Fibroblast of pulmonary artery (primary cell): ENCODE measurements at places on chromosomes 1 and 21.

GRCh38 chr1:92907949-92908684 is 53.1 kb downstream of the DIPK1A start:
- no peak for DNase-seq

DNA sequence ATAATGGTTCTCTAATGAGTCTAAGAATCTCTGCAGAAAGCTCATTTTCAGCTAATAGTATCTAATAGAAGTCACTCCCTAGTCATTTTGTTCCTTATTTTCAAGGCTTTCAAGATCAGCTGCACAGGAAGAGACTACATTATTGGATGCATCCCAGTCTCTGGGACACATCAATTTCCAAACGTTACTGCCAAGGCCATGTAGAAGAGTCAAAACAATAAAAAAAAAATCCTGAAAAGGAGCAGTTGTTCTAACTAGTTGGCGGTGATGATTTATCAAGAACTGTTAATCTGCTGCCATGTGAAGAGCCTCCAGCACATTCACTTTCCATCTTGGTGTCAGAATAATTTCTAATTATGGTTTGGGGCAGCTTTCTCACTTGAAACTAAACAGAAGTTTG is 5.7 kb downstream of the DDAH1 start:
- no peak for DNase-seq

DNA sequence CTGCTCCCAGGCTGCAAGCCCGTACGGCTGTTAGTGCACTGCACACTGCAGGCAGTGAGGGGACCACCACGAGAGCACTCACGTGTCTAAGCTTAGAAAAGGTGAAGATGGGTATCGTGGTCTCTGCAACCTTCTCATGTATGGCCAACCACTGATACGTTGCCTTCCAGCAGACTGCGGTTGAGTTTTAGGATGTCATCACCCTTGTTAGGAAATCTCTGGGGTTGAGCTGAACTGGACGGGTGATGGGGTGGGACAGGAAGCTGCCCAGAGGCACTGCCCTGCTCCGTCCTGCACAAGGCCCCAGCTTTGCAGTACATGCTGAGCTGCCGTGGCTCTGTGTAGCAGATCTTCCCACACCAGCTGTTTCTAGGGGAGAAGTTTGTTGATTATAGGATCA is 43.3 kb downstream of the FAAP20 start:
- peak; percentile 11 for DNase-seq

- DNase-seq = peak; percentile 89
Observed at GRCh38 chr21:15422783-15423182, 307.0 kb upstream of the USP25 start.

DNA sequence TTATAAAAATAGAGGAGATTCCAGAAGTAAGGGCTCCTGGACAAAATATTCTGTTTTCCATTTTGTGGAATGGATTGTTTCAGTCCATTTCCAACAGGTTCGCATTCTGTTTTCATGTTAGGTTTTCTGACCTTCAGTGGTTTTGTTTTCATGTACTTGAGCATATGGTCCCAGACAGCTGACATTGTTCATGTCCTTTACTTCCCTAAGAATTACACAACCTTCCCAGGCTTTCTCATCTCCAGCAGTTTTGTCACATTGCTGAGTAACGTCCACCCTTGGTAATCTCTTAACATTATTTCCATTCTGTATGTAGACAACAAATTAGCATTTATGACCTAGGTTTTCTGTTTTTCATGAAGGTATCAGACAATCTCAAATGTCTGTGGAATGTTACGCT is 21.0 kb upstream of the ERRFI1 start:
- DNase-seq = peak; percentile 84

GRCh38 chr1:61570191-61570590 is 154.8 kb downstream of the TM2D1 start:
- DNase-seq = no peak

- no peak for DNase-seq
Observed at GRCh38 chr21:35063428-35064172, 14.5 kb upstream of the RUNX1 start.

DNA sequence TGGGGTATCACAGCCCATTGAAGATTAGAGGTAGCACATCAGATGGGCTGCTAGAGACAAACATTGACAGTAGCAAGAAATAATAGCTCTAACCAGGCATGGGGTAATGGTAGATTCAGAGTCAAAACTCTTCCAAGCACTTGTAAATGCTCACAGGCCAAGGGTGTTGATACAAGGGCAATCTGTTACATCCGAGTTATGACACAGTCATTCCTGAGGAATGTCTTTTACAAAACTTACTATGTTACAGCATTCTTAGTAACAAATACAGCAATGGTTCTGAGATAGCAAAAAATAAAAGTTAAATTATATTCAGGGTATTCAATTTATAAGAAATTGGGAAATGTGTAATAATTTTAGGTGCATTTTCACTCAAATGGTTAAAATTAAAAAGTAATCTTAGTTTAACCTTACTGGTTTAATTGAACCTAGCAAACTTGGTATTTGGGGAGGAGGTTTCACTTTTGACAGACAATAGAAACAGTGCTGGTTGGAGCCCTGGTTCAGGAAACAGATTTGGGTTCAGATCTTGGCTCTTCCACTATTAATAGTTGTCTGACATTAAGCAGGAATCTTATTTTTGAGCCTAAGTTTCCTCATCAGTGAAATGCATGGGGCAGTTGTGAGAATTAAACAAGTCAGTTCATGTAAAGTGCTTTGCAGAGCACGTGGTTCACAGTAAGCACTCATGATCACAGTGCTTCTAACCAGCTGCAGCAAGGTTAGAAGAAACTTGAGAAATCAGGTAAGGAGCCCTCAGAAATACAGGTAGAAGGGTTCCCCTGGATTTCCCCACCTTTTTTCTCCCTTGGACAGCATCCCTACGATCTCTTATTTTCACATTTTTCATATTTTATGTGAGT is 4.4 kb downstream of the ST3GAL3 start:
- peak; percentile 86 for DNase-seq

- no peak for DNase-seq
Observed at GRCh38 chr1:61910035-61910434, 167.8 kb downstream of the PATJ start.

DNA sequence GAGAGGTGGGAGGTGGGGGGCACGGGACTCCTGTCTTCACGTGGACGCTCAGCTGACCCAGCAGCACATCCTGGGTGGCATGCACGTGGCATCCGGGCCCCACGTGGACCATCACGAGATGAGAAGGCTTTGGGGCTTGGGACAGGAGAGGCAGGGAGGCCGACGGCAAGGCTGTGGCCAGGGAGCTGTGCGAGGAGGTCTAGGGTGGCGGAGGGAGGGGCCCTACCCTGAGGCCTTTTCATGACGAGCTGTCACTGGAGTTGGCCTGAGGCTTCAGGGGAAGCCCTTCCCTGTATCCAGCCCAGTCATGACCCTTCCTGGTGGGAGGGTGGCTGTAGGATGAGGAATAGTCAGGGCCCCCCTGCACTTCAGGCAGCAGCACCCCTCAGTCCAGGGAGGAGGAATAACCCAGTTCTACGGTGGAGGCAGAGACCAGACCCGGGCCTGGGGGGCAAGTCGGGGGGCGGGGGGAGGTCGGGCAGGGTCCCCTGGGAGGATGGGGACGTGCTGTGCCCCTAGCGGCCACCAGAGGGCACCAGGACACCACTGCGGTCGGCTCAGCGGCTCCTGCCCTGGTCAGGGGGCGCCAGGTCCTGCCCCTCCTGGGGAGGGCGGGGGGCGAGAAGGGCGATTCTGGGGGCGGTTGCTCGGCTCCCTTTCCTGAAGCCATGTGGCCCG is 2.0 kb upstream of the PERM1 start:
- no peak for DNase-seq

- DNase-seq = no peak
Observed at GRCh38 chr1:201741763-201742342, 87.1 kb upstream of the IPO9 start.

DNA sequence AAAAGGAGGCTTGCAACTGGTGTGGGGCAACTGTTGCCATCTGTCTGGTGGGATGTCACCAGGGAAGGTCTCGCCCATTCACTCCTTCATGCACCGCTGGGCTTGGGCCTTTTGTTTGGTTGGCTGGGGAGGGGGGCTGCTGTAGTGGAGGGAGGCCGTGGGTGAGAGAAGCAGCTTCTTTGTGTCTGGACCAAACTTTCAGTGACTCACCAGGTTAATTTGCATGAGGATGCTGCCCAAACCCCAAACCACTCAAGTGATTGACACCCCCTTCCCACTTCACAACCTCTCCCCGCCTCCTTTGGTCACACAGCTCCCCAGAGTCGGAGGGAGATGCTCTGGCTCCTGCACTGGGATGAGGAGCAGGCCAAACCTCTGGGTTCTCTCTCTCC is 19.7 kb downstream of the BTG2 start:
- DNase-seq = no peak

GRCh38 chr1:159751031-159751430 is 29.7 kb upstream of the DUSP23 start:
- DNase-seq = peak; percentile 30

GRCh38 chr1:118333601-118334210 is 148.7 kb upstream of the SPAG17 start:
- no peak for DNase-seq

DNA sequence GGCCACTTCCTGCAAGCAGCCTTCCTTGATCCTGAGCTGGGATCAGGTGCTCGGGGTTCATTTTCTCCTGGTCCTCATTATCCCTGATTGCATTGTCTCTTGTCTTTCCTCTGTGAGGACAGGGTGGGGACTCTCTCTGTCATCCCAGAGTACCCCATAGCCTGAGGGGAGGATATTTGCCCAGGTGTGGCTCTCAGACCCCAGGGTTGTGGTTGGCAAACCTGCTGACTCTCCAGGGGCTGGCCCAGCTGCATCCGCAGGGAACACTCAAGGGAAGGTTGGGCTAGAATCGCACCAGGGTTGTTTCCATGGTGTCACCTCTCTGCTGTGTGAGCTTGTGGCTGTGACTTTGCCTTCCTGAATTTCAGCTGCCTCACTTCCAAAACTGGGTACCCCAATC is 276.8 kb upstream of the C1orf174 start:
- no peak for DNase-seq

DNA sequence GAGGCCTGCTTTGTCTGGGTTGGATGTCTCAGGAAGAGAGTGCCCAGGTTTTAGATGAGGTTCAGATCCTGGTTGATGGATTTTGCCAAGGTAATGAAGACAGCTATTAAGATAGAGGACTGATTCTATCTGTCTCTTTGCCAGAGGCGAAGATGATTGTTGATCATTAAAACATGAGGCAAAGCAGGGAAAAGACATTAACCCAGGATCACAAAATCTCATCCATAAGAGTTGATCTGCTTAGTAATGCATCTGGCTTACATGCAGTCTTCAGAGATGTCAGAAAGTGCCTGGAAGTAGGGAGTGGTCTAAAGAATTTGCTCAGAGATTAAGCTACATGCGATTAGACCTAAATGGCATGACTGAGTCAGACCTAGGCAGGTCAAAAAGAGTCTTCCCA is 229.6 kb upstream of the PLD5 start:
- no peak for DNase-seq

DNA sequence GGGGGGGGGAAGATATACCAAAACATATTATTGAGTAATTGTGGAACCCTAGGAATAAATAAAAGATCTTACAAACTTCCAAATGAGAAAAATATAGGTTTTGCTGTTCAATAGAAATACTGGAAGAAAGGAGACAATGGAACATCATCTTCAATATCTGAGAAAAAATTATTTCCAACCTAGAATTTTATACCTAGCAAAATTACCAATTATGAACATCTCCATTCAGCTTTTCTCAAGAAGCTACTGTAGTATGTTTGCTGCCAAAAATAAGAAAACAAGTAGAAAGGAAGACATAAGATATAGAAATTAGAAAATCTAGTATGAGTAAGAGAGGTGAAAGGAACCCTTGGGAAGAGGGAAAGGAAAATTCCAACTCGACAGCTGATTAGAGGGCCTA is 84.0 kb downstream of the GPR52 start:
- no peak for DNase-seq

- no peak for DNase-seq
Observed at GRCh38 chr1:4002061-4002521, 102.0 kb upstream of the C1orf174 start.

DNA sequence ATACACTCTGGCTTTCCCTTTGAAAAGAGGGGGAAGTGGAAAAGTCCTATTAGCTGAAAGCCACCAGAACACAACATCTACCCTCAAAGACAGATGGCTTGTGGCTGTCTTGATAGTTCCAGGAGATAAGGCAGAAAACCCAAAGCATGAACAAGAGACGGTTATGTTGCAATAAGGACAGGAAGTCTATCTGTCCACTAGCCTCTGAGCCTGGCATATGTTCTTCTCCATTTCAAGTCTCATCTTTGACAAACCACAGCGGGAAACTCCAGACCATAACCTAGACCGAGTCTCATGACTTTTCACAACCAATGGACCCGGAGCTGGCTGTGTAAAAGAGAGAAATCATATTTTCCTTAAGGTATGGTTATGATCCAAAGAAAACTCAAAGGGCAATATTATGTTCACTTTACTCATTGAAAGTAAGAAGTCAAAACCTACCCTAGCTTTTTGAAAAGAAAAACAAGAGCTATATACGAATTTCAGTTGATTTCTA is 33.8 kb downstream of the DUSP10 start:
- peak; percentile 44 for DNase-seq

DNA sequence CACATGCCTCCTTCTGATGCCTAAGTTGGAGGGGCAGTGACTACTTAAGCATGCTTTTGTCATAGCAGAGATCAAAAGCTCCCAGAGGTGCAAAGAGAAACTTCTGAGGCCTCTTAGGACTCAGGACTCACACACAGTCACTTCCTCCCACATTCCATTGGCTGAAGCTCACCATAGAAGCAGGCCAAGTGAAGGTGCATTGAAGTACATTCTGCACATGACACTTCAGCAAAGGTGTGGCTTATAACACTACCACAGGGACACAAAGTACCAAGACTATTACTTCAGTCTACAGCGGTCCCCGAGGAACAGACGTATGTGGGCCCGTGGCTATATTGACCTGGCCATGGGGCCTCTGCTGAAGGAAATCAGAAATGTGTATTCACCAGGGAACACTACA is 2.5 kb upstream of the POGK start:
- DNase-seq = no peak

- no peak for DNase-seq
Observed at GRCh38 chr1:194600716-194601115, 1414.3 kb upstream of the B3GALT2 start.

DNA sequence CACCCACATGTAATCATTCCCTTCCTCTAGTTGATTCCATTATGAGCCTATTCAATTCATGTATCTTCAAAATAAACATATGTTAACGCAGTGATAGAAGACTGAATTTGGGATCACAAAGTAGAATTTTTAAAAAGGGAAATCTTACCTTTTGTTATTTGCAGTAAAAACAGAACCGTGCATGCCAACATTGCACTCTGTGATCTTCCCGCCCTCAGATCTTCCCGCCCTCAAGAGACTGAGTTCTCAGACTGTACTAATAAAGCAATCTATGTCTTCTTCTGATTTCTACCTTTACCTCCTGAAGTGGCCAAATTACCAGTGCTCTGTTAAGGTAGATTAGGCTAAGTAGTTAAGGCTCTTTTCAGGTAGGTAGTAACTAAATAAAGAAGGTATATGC is 3.6 kb upstream of the SUCO start:
- DNase-seq = no peak

DNA sequence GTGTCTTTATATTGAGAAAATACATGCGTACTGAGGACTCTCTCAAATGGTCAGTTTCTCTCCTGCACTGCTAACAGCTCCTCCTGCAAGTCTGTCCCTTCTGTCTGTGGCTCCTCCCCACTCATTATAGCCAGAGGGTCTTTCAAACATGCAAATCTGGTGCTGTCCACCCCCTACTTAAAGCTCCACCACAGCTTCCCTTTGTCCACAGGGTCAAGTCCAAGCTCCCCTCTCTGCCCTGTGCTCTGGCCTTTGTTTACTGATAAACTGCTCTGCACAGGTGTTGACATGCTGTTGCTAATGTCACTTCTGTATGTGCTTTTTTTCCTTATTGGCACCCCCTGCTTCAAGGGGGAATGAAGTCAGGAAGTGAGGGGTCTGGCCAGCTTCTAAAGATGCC is 47.7 kb upstream of the GPR37L1 start:
- no peak for DNase-seq

GRCh38 chr1:18645747-18646090 is 15.1 kb downstream of the PAX7 start:
- no peak for DNase-seq
